Breast epithelium (tissue), 4 donors: ENCODE measurements at places on chromosomes 7 and 10. TPM values are rescaled to one million over a fixed set of nuclear protein-coding genes. Genes with fewer than 3 reads are reported as not detected.

GRCh38 chr10:36362257-36362656, 720.2 kb upstream of the FZD8 start:
- H3K4me3 ChIP-seq: no peak overlapping the region
- no peak for DNase-seq
- no peaks in the 10 kb centered on the region for H3K36me3 ChIP-seq

DNA sequence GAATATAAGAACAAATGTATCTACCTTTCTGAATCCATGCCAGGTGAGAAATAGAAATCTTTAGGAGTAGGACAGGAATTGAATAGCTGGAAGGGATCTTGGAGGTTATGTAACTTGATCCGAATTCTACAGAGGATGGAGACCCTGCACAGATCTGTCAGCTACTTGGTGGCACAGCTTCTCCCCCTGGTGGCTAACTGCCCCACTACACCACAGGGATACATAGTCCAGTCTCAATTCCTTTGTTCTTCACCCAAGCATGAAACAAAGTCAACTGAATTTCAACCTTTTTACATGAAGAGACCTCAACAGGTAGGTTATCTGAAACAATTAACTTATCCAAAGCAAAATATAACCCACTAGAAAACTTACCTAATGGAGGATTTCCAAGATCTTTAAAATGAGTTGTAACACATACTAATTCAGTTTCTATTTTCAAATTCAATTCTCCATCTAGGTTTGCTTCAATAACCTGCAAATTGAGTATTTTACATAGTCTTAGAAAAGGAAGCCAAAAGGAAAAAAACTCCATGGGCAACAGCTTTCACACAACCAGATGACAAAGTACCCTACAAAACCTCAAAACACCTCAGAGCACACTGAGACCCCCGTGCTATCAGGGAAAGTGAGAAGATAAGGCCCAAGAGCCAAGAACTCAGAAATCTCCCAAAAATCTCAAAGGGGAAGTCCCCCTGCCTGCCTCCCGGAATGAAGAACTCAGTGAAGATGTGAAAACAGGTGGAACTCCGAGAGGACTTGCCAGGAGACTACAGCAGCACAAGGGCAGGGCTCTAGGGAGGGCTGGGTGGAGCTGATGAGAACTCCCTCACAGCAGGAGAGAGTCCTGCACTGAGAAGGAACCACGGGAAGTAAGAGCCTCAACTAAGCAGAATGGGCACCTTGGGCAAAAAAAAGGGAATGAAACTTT, 10.3 kb downstream of the HUS1 start:
- no peak for DNase-seq
- no peak overlapping the region for H3K27ac ChIP-seq
- H3K36me3 ChIP-seq: peaks cover 23% of the 10 kb centered on the region
- H3K4me1 ChIP-seq: no peaks in the 10 kb centered on the region

- no peak overlapping the region for H3K27ac ChIP-seq
- H3K4me3 ChIP-seq: no peak overlapping the region
- no peak for DNase-seq
- no peaks in the 10 kb centered on the region for H3K36me3 ChIP-seq
- no peaks in the 10 kb centered on the region for H3K27me3 ChIP-seq
These were observed 1255.5 kb upstream of the PHF14 start for GRCh38 chr7:9718071-9718661.

DNA sequence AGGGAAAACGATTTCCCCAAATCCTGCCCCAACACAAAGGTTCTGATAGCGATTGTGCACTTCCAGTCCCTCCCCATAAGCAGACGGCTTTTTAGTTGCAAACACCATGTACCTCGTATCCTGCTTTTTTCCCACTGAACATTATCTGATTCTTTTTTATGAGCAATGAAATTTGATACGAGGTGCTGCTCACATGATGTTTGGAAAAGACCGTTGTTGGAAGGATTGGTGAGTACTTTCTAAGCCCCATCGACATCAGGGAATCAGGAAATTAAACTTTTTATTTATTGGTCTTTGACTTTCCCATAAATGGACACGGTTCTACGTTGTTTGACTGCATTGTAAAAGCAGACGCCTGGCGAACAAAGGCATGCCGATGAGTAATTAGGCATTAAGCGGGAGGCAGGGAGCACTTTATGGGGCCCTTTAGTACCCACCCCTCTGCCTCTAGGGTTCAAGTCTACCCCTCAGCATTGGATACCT, 49.4 kb downstream of the TEX36 start:
- no peaks in the 10 kb centered on the region for H3K27me3 ChIP-seq
- H3K4me3 ChIP-seq: no peak overlapping the region
- no peak for DNase-seq
- H3K27ac ChIP-seq: no peak overlapping the region
- H3K4me1 ChIP-seq: no peaks in the 10 kb centered on the region

GRCh38 chr7:148505645-148506375, 84.8 kb upstream of the C7orf33 start:
- peaks cover 12% of the 10 kb centered on the region for H3K27me3 ChIP-seq
- H3K27ac ChIP-seq: no peak overlapping the region
- H3K4me1 ChIP-seq: no peaks in the 10 kb centered on the region
- H3K36me3 ChIP-seq: no peaks in the 10 kb centered on the region
- no peak overlapping the region for H3K4me3 ChIP-seq

DNA sequence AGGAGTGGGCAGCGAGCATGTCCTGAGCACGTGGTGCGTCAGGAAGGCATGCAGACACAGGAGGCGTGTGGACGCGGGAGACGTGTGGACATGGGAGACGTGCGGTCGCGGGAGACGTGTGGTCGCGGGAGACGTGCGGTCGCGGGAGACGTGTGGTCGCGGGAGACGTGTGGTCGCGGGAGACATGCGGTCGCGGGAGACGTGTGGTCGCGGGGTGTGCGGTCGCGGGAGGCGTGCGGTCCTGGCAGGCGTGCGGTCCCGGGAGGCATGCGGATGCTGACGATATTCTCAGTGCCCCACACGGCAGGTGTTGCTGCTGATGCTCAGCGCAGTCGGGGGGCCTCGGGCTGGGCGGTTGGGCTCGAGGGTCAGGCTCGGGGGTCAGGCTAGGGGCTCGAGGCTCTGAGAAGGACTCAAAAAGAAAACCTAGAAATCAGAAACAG, 94.2 kb downstream of the NKX6-2 start:
- no peaks in the 10 kb centered on the region for H3K36me3 ChIP-seq
- no peaks in the 10 kb centered on the region for H3K4me1 ChIP-seq
- peak; percentile 40 for DNase-seq
- H3K27me3 ChIP-seq: no peaks in the 10 kb centered on the region

- H3K27ac ChIP-seq: no peak overlapping the region
- H3K4me3 ChIP-seq: no peak overlapping the region
- H3K27me3 ChIP-seq: no peaks in the 10 kb centered on the region
- DNase-seq: no peak
These were observed 43.2 kb downstream of the BTRC start for GRCh38 chr10:101397140-101397539.

DNA sequence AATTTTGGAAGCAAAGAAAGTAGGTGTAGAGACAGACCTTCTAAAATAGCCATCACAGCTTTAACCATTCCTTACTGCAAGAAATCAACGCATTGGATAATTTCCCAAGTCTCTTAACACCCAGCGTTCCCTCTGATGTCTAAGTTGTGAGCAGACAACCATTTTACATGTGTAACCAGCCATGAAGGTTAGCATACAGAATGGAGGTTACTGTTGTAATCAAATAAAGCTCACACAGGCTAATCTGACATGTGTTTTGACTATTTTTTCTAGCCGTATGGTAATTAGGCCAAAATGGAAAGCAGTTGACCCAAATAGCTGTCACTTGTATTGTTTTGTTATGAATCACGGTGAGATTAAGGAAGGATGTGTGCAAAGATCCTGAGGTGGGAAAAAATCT, 336.4 kb downstream of the RNLS start:
- no peaks in the 10 kb centered on the region for H3K36me3 ChIP-seq
- no peaks in the 10 kb centered on the region for H3K27me3 ChIP-seq
- no peaks in the 10 kb centered on the region for H3K4me1 ChIP-seq

PDE1C gene
- total RNA-seq: 30.1 TPM

MAP3K8 gene
- total RNA-seq: 40.2 TPM

TAS2R3 gene
- 2.2 TPM for total RNA-seq

MYOZ1 gene
- total RNA-seq: 0.80 TPM

NPSR1 gene
- not detected for total RNA-seq

CYP26C1 gene
- total RNA-seq: not detected
